SK-N-SH treated with all-trans-retinoic acid at 6 μM for 48 hours (cell line): ENCODE measurements at places on chromosomes 1 and 21.

DNA sequence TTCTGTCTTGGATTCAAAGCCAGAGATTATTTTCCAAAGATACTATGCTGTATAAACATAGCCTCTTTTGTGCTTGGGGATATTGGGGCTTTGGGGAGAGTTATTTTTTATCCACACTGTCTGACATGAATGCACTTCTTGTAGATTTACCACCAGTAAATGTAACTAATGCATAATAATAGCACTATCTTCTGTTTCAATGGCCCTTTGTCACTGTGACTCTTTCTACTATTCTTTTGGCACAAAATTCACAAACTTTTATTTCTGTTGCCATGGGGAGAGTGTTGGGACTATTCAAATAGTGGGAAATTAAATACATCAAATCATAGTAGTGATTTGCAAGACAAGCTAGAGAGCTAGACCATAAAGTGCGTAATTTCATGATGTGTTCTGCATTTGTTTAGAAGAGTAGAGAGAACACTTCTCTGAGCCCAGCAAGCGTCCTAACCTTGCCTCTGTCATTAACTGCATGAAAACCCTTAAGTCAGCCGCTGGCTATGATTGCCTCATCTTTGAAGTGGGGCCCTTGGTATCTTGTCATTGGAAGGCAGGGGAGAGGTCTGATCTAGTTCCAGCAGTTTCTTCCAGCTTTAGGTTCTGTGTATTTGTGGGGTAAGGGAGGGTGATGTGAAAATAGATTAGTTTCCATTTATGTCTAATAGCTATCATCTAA is 154.4 kb downstream of the HHAT start:
- ATAC-seq: no peak

DNA sequence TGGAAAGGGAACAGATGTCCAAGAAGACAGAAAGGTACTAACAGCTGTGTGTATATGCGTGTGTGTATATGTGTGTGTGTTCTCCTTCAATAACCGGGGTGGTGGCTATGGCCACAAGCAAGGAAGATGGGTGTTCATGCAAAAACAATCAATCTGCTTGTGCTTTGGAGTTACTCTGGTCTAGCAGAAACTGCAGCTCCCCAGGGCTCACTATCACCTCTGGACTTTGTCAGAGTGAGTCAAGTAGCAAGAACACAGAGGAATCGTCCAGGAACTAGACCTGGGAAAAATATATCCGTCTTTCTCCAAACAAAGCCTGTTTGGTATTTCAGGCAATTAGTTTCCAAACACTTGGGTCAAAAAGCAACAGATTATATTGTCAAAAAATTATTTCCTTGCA is 68.6 kb downstream of the GNG12 start:
- ATAC-seq: no peak

GRCh38 chr1:24762133-24762676 is 17.0 kb downstream of the CLIC4 start:
- no peak for ATAC-seq

DNA sequence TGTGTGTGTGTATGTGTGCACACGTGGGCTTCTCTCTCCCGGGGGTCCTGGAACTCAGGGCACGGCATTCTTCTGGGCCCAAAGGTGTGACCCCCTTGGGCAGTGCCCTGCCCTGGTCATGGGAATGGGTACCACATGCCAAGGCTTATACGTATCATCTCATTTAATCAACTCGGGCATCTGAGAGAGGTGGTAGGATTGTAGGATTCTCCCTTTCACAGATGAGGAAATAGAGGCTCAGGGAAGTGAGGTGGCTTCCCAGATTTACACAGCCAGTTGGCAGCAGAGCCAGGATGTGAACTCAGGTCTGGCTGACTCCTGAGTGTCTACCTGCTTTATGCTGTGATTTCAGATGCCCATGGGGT is 15.2 kb downstream of the MYOM3 start:
- no peak for ATAC-seq

- peak; percentile 83 for ATAC-seq
Measured at GRCh38 chr1:77948841-77949424, 29.9 kb downstream of the FUBP1 start.

GRCh38 chr1:224542783-224543440 is 73.2 kb upstream of the CNIH3 start:
- ATAC-seq: peak; percentile 90

DNA sequence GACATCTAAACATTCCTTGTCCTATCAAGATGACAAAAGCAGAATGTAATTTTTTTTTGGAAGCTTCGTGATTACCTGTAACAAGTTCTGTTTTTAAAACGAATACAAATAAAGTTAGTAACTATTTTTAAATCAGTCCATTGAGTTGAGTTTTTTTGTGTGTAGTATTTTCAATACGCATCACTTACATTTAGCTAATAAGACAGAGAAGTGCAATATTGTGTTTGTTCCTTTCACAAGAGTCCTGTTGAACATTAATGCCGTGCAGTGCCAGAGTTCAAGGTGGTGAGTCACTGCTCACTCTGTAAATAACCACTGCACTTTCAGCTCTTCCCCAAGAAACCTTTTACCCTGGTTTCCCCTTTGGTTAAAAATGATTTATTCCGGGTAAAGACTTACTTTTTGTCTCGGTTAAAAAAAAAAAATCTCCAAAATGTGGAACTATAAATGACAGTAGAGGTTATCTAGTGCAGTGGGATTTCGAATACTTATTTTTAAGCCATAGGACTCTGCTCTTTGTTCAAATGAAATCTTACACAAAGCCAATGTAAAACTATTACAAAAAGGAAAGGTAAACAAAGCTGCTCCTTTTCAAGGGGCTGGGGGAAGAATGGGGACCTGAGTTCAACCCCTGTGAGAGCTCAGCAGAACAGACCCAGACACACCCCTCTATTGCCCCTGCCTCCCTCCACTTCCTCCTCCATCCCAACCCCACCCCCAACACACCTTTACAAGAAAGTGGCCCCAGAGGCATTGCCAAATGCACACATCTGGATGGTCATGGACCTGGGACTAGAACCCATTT is 14.8 kb upstream of the NCMAP start:
- ATAC-seq: peak; percentile 89

DNA sequence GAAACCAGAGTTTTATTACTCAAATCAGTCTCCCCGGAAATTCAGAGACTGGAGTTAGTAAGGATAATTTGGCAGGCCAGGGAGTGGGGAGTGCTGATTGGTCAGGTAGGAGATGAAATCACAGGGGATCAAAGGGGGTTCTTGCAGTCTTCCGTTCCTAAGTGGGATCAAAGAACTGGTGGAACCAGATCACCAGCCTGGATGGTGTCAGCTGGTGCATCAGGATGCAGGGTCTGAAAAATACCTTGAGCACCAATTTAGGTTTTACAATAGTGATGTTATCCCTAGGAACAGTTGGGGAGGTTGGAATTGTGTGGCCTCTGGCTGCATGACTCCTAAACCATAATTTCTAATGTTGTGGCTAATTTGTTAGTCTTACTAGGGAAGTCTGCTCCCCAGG is 1.4 kb upstream of the CD101 start:
- ATAC-seq: no peak

GRCh38 chr1:81432654-81433109 is 368.1 kb upstream of the ADGRL2 start:
- no peak for ATAC-seq

GRCh38 chr21:35342440-35342839 is 293.3 kb upstream of the RUNX1 start:
- no peak for ATAC-seq

DNA sequence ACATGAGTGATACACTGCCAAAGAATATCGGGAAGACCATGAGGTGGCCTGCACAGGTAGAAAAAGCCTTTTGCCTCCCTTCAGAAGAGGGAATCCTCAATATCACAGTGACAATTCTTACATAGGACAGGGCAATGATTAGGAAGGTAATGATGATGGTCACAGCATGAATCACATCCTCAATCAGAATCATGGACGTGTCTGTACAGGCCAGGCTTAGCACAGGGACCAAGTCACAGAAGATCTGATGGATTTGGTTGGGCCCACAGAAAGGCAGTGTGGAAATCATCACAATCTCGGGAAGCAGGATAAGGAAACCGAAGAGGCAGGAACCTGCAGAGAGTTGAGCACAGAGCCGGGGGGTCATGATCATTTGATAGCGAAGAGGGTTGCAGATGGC is 3.2 kb downstream of the OR6K3 start:
- no peak for ATAC-seq
